Natural killer cell (primary cell): ENCODE measurements at places on chromosomes 5 and 9.

DNA sequence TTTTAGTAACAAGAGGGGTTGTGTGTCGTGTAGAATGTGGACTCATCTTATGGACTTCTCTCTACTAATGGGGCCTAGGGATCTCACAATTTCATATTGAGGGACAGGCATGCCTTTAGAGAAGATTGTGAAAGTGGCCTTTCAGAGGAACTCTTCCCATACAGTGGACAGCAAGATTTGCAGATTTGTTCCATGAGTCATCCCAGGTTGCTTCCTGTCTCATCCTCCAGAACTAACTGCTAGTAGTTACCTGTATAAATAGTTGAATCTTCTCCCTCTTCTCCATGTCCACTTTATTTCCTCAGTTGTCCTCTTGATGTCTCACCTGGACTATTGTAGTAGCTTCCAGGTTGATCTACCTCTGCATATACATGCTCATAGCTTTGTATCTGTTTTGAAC lies 997.5 kb upstream of the CTNND2 start:
- no peak for DNase-seq

GRCh38 chr9:29078063-29078666 lies 1504.9 kb upstream of the C9orf72 start:
- no peak for DNase-seq

GRCh38 chr5:6633469-6634245 lies 417 bp downstream of the SRD5A1 start:
- no peak for DNase-seq

DNA sequence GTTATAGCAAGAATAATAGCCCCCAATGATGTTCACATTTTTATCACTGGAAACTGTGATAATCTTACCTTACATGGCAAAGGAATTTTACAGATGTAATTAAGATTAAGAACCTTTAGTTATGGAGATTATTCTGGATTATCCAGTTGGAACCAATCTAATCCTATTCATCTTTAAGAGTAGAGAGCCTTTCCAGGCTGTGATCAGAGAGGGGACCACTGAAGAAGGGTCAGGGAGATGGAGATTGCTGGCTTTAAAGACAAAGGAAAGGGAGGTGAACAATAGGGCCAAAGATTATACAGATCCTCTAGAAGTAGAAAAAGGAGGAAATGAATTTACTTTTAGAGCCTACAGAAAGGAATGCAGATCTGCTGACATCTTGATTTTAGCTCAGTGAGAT lies 253.5 kb upstream of the GRIN3A start:
- no peak for DNase-seq

GRCh38 chr5:121174351-121174750 lies 677.3 kb upstream of the FTMT start:
- DNase-seq, result no peak

- no peak for DNase-seq
These were observed 539.4 kb downstream of the BNC2 start for GRCh38 chr9:16331031-16331430.

DNA sequence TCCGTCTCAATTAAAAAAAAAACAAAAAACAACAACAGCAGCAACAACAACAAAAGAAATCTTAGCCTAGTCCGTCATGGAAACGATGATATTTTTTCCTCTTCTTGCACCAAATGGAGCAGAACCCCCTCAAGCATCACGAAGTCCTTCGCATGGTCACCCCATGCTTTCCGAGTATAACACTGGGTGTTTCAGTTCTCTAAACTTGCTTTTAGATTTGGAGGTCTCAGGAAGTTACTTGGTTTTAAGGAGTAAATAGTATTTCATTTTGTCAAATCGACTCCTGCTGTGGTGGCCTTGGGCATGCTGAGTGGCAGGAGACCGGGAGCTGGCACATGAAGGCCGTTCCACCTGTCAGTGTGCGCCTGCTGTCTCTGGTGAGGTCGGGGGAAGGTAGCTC lies 118.5 kb upstream of the CACNA1B start:
- DNase-seq, result no peak
